ENCODE measurements at places on chromosomes 5 and 9. TPM values are rescaled to one million over a fixed set of nuclear protein-coding genes. Genes with fewer than 3 reads are reported as not detected.
A peak's percentile ranks its signal among the peaks of the same experiment; 100 is the strongest.

DNA sequence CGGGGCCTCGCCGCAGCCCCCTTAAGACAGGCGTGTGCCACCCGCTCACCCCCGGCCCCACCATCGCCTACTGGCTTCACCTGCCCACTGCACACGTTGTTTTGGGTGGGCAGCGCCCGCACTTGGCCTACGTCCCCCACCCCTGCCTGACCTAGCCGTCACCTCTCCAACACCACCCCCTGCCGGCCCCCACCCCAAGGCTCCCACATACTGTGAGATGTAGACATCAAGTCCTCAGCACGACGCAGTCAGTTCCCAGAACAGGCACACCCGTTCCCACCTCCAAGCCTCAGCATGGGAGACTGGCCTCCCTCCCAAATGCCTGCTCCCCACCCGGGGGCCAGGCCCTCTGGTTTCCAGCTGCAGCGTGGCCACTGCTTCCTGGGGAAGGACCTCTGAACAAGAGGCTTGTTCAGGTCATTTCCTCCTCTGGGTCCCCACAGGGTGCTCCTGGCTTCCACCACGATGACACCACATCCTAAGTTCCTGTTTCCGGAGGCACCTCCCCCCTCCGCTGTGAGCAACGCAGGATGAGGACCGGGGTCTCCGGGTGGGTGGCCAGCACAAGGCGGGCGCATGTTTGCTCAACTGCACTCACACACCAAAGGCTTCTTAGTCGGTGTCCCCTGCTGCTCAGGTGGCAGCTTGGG is 11.3 kb downstream of the DBN1 start:
- no peak for DNase-seq
- H3K27ac ChIP-seq: peak overlapping the region; percentile 29
- no peaks in the 10 kb centered on the region for H3K27me3 ChIP-seq
- H3K4me1 ChIP-seq: peaks cover 4% of the 10 kb centered on the region

DNA sequence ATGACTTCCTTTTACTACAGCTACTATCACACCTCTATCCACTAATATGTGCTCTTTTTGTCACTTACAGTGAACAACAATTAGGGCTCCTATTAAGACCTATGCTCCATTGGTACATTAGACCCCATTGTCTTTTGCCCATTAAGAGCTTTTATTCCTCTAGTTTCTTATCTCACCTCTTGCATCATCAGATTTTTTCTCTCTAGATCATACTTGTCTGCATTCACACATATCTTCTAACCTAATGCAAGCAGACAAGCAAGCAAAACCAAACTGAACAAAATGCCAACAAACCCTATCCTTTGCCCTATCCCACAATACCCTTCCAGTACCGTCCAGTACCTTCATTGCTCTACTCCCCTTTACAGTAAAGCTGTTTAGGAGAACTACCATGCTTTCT is 10.1 kb upstream of the RBM27 start:
- H3K27me3 ChIP-seq: no peaks in the 10 kb centered on the region
- no peak for DNase-seq
- H3K36me3 ChIP-seq: no peaks in the 10 kb centered on the region
- H3K27ac ChIP-seq: no peak overlapping the region
- H3K4me3 ChIP-seq: no peak overlapping the region

- no peaks in the 10 kb centered on the region for H3K27me3 ChIP-seq
- no peaks in the 10 kb centered on the region for H3K36me3 ChIP-seq
- no peak overlapping the region for H3K4me3 ChIP-seq
- no peak overlapping the region for H3K27ac ChIP-seq
Measured at GRCh38 chr5:121628783-121629182, 222.9 kb upstream of the FTMT start.

DNA sequence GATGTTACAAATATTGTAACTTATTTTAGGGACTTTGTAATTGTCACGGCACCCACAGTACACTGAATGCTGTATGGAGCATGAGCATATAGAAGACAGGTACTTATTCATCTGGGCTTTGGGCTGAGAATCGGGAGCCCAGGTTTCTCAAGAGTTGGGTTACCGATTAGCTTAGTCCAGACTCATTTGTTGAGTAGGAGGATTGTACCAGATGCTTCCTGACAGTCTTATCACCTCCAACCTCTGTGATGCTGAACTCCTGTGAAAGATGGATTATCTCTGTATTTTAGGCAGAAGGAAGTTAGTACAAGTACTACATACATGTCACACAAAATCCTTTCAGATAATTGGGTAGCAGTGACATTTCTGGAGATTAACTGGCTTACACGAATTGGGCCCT is 79.2 kb downstream of the SV2C start:
- H3K4me1 ChIP-seq: no peaks in the 10 kb centered on the region
- H3K27ac ChIP-seq: no peak overlapping the region
- no peak overlapping the region for H3K4me3 ChIP-seq
- H3K27me3 ChIP-seq: no peaks in the 10 kb centered on the region
- no peaks in the 10 kb centered on the region for H3K36me3 ChIP-seq
- DNase-seq: peak; percentile 57

- H3K4me1 ChIP-seq: peaks cover 11% of the 10 kb centered on the region
- DNase-seq: no peak
- H3K27me3 ChIP-seq: no peaks in the 10 kb centered on the region
- no peak overlapping the region for H3K27ac ChIP-seq
- no peak overlapping the region for H3K4me3 ChIP-seq
Measured at GRCh38 chr5:141533897-141534296, 45.0 kb downstream of the PCDHGC5 start.

- peaks cover 16% of the 10 kb centered on the region for H3K4me1 ChIP-seq
- H3K36me3 ChIP-seq: no peaks in the 10 kb centered on the region
- no peak overlapping the region for H3K27ac ChIP-seq
- no peaks in the 10 kb centered on the region for H3K27me3 ChIP-seq
- DNase-seq: no peak
Measured at GRCh38 chr5:111859031-111859430, 102.0 kb upstream of the NREP start.

GRCh38 chr5:164255598-164256213 is 750.3 kb downstream of the MAT2B start:
- H3K27me3 ChIP-seq: no peaks in the 10 kb centered on the region
- no peaks in the 10 kb centered on the region for H3K36me3 ChIP-seq
- DNase-seq: no peak
- no peak overlapping the region for H3K27ac ChIP-seq
- H3K4me1 ChIP-seq: no peaks in the 10 kb centered on the region

DNA sequence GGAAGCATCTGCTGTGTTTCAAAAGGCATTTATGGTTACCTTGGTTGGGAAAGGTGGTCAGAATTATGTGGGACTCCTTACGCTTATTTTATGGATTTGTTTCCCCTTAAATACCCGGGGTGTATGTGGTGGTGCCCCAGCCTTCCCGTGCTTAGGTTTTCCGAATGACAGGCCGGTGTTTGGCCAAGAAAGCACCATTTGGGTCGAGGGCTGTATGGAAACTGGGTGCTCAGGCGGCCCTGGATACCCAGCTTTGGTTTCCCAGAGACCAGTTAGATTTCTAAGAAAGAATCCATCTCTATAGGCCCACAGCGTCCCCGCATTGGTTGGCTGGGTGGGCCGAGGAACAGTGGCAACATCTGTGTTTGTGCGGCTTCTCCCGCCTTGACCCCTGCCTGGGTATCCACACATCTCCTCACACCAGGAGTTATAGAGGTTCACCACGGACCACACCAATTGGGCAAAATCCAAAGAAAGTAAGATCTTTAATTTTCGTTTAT is 868 bp downstream of the ARHGEF28 start:
- H3K4me1 ChIP-seq: peaks cover 27% of the 10 kb centered on the region
- H3K27me3 ChIP-seq: no peaks in the 10 kb centered on the region
- no peak for DNase-seq
- H3K4me3 ChIP-seq: peak overlapping the region; percentile 85
- H3K27ac ChIP-seq: peak overlapping the region; percentile 90
- H3K36me3 ChIP-seq: no peaks in the 10 kb centered on the region

DNA sequence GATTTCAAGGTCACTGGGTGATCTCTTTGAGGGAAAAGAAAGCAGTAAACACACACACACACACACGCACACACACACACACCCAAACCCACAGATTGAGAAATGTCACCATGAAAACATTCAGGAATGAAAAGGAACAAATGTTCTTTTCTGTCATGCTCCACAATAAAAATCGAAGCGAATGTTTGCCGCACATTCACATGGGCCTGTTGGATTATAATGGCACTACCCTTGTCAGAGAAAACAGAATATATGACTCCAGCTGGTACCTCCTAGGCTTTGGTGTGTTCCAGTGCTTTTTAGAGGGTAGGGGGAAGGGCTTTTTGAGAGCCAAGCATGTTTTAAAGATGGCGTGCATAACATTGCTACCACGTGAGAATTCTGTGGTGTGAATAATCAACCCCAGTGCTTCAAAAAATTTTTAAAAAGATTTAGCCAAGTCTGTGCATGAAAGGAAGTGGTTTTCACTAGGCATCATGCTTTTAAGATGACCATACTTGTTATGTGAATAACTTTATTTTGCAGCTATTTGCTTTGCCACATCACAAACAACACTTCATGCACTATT is 120.8 kb upstream of the ZNF608 start:
- H3K36me3 ChIP-seq: no peaks in the 10 kb centered on the region
- no peak overlapping the region for H3K4me3 ChIP-seq
- no peaks in the 10 kb centered on the region for H3K27me3 ChIP-seq
- H3K27ac ChIP-seq: no peak overlapping the region
- peaks cover 36% of the 10 kb centered on the region for H3K4me1 ChIP-seq

- no peaks in the 10 kb centered on the region for H3K36me3 ChIP-seq
- no peak overlapping the region for H3K27ac ChIP-seq
- H3K4me1 ChIP-seq: no peaks in the 10 kb centered on the region
- no peak overlapping the region for H3K4me3 ChIP-seq
- DNase-seq: no peak
- no peaks in the 10 kb centered on the region for H3K27me3 ChIP-seq
Measured at GRCh38 chr5:96004754-96005153, 43.1 kb upstream of the ELL2 start.

- H3K4me3 ChIP-seq: no peak overlapping the region
- no peaks in the 10 kb centered on the region for H3K36me3 ChIP-seq
- DNase-seq: no peak
Measured at GRCh38 chr5:106784846-106785245, 885.9 kb downstream of the EFNA5 start.

GRCh38 chr5:150640311-150641005 is at the start of gene SYNPO:
SYNPO (plus strand) TSS chr5:150640660; CDS start chr5:150648276, 7,616 bp downstream.
- H3K27ac ChIP-seq: peak within 1 kb of the TSS; percentile 79
- peak within 1 kb of the TSS; percentile 6 for H3K4me3 ChIP-seq
- no peak for DNase-seq

DNA sequence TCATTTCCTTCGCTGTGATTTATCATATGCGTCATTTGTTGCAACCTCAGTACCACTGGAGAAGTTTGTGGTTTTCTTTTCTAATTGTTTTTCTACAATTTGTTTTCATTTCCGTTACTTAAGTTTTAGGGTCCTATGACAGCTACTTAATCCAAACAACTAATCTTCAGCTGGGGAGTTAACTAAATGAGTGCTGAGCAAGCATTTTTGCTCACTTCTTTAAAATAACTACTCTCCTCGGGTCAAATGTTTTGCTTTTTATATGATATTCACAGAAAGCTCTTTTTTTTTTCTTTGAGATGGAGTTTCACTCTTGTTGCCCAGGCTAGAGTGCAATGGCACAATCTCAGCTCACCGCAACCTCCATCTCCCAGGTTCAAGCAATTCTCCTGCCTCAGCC is 14.6 kb upstream of the ICE1 start:
- H3K4me1 ChIP-seq: no peaks in the 10 kb centered on the region
- no peak for DNase-seq
- H3K4me3 ChIP-seq: no peak overlapping the region
- H3K27ac ChIP-seq: no peak overlapping the region

GRCh38 chr5:33850100-33850594 is 41.6 kb downstream of the ADAMTS12 start:
- H3K4me3 ChIP-seq: no peak overlapping the region
- no peak for DNase-seq
- H3K27ac ChIP-seq: no peak overlapping the region
- no peaks in the 10 kb centered on the region for H3K27me3 ChIP-seq
- H3K4me1 ChIP-seq: peaks cover 33% of the 10 kb centered on the region

GRCh38 chr5:85453026-85453349 is 1068.3 kb upstream of the EDIL3 start:
- H3K27ac ChIP-seq: no peak overlapping the region
- H3K4me3 ChIP-seq: no peak overlapping the region
- no peaks in the 10 kb centered on the region for H3K36me3 ChIP-seq
- H3K27me3 ChIP-seq: no peaks in the 10 kb centered on the region
- no peak for DNase-seq

DNA sequence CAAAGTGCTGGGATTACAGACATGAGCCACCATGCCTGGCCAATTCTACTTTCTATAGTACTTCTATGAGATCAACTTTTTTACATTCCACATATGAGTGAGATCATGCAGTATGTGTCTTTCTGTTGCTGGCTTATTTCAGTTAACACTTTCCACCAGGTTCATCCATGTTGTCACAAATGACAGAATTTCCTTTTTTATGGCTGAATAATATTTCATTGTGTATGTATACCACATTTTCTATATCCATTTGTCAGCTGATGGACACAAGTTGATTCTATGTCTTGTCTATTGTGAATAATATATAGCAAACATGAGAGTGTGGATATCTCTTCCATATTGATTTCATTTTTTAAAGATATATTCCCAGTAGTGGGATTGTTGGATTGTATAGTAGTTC is 17.2 kb downstream of the NLN start:
- no peaks in the 10 kb centered on the region for H3K4me1 ChIP-seq
- H3K36me3 ChIP-seq: no peaks in the 10 kb centered on the region
- no peak overlapping the region for H3K4me3 ChIP-seq

DNA sequence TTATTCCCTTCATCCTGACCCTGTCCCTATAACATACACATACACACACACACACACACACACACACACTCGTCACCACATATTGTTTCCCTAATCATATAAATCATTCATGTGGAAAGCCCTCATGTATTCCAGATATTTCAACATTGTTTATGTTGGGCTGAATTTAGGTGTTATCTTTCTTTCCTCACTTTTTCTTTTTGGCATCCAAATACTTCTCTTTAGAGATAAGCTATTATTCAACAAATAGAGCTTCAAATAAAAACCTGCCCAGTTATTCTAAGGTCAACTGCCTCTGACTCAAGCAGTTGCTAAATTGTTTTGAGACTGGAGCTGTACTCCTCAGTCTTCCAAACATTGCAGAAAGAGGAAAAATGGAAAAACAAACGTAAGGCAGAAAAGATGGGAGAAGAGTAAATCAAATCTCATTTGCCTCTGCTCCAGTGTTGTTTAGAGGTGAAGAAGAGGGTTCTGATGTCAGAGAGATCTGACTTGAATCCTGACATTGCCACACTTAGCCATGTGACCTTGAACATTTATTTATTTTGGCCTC is 215.7 kb downstream of the GAS1 start:
- peaks cover 35% of the 10 kb centered on the region for H3K4me1 ChIP-seq
- DNase-seq: no peak
- H3K36me3 ChIP-seq: no peaks in the 10 kb centered on the region
- H3K27me3 ChIP-seq: no peaks in the 10 kb centered on the region

GRCh38 chr9:134168757-134169550 is 4.6 kb upstream of the RNU6ATAC start:
- no peaks in the 10 kb centered on the region for H3K36me3 ChIP-seq
- DNase-seq: no peak
- H3K4me1 ChIP-seq: peaks cover 8% of the 10 kb centered on the region
- H3K27ac ChIP-seq: no peak overlapping the region
- no peak overlapping the region for H3K4me3 ChIP-seq

Gene PRR16
- total RNA-seq: 9.1 TPM

Gene CDH6
- total RNA-seq: 4.7 TPM

Gene PTGS1
- 119 TPM for total RNA-seq

Gene NFX1
- 34.7 TPM for total RNA-seq

Gene PCDHA9
- total RNA-seq: 0.23 TPM

Gene TPM2
- total RNA-seq: 11,059 TPM

Gene HRH2
- total RNA-seq: 10.9 TPM

Gene DEPDC1B
- total RNA-seq: not detected

Gene SLC25A2
- not detected for total RNA-seq

Gene C9orf153
- total RNA-seq: not detected

Gene SHROOM1
- 21.2 TPM for total RNA-seq

Data from esophagus muscularis mucosa (tissue), 4 donors.